ENCODE measurements at places on chromosomes 2 and 18.

DNA sequence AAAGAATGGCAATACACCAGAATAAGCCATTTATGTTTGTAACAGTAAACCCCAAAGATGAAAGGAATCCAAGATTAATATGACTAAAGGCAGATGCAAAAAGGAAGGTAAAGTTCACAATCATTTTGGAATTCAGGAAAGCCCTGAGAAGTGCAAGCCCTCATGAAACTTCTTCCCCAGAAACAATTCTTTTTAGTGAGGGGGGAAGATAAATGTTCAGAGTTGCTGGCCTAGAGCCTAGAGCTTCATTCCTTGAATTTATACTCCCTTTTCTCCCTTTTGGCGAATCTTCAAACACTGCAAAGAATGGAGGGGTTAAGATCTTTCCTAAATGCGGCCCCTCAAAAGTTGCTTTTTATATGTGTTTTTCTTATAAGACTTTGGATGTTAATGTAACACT is 368.8 kb downstream of the MEIS1 start:
- peak; percentile 60 for DNase-seq

DNA sequence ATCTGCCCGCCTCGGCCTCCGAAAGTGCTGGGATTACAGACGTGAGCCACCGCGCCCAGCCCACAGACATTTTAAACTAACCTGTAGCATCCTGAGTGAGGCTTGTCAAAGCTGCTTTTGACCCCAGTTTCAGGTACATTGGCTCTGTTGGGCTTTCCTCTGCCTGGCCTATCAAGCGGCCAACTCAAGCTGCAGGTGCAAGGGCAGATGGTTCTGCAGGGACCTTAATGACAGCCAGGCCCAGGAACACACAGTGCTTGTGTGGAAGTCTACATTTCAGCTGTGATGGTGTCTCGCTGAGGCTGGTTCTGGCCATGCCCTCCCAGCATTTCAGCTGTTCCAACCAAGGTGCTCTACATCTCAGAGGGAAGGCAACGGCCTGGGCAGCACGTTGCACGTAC is 18.4 kb downstream of the INPP4A start:
- no peak for DNase-seq

DNA sequence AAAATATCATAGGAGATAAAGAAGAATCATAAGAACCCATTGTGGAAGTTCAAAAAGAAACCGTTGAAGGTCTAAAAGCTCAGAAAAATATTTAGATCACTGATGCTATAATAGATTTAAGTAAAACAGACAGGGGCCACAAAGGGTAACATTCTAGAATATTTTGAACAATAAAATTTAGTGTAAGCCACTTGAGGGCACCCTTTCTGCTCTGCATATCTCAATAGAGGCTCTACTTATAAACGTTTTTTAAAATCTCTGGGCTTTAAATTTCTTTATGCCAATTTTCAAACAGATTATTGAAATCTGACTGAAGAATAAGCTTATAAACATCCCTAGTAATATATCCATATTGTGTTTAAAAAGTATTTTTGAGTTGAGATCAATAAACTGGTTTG is 57.6 kb upstream of the IL1RL1 start:
- no peak for DNase-seq

DNA sequence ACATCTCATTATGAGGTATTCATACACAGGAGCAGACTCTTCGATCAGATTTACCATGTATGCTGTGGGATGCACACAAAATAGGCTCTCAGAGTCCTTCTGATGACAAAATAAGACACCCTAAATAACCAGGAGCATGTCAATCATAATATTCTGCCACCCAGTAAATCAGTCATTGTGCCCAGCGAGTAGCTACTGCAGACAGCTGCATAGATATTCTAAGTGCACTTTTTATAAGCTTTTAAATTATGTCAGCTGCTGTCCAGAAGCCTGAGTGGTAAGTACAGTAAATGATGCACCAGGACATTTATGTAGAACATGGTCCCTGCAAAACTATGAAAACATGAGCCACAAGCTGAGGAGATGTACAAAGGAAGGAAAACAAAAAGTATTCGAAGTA is 102.9 kb downstream of the CCDC141 start:
- DNase-seq, result no peak

DNA sequence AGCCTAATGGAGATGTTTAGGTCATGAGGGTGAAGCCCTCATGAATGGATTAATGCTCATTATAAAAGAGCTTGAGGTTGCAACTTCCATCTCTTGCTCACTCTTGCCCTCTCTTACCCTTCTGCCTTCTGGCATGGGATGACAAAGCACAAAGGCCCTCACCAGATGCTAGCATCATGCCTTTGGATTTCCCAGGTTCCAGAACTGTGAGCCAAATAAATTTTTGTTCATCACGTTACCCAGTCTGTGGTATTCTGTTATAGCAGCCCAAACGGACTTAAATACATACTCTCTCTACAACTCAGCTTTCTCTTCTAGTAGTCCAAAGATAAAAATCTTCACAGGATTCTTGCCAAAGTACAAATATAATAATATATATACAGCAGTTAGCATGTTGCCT is 75.8 kb downstream of the LNPK start:
- DNase-seq, result peak; percentile 5

- no peak for DNase-seq
Measured at GRCh38 chr2:38700113-38700785, 34.3 kb downstream of the GALM start.

DNA sequence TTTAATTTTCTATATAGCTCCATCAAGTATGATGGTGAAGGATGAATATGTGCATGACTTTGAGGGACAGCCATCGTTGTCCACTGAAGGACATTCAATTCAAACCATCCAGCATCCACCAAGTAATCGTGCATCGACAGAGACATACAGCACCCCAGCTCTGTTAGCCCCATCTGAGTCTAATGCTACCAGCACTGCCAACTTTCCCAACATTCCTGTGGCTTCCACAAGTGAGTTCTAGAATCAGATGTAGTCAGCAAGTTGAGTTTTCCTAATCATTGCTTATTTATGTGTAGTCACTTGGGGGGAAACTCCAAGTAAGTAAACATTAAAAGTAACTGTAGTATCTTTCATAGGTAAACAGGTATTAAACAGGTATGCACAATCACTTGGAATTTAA is 24.8 kb downstream of the SMAD4 start:
- DNase-seq, result peak; percentile 53

- peak; percentile 98 for DNase-seq
Measured at GRCh38 chr18:7577706-7578105, 10.6 kb downstream of the PTPRM start.

GRCh38 chr2:44786045-44786816 is 155.3 kb upstream of the SIX3 start:
- DNase-seq, result no peak

- DNase-seq, result no peak
Measured at GRCh38 chr2:74603282-74604000, 44.7 kb downstream of the M1AP start.

DNA sequence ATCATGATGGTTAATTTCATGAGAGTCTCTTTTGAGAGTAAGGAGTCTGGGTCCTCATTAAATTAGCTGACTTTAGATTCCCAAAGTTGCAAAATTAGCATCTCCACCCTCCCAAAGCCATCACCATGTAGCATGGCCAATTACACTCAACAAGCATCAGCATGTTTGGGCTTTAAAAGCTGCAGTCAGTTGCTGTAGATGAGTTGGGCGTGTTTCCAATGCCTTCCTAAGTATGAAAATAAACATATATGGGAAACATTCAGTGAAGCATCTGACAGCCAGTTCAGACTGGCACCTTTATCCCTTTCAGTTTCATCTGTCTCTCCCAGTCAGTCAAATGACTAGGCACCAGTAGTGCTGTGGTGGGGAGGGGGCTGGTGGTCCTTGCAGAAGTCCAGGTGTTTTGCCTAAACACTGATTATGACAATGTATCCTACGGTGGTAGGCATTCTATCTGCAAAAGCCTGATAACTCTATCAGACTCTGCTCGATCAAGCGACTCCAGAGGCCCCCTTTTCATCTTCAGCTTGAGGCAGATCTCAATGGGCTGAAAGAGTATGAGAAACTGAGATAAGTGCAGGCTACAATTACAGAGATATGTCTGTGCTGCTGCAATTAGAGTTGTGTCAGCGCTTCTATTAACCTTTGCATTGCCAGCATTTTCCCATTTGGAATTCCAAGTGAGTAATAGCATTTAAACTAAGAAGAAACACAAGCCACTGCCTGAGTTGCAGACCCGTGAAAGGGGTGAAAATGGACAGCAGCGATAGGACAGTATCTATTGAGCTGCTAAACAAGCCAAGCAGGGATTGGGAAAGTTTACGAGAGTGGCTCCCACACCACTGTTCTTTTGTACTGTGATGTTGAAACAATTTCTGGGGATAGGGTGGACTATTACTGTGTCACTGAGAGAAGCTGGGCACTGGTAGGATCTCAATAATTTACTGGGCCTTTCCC is 67.3 kb upstream of the SPOPL start:
- no peak for DNase-seq

GRCh38 chr2:140586379-140586778 is 1544.4 kb downstream of the LRP1B start:
- peak; percentile 15 for DNase-seq

DNA sequence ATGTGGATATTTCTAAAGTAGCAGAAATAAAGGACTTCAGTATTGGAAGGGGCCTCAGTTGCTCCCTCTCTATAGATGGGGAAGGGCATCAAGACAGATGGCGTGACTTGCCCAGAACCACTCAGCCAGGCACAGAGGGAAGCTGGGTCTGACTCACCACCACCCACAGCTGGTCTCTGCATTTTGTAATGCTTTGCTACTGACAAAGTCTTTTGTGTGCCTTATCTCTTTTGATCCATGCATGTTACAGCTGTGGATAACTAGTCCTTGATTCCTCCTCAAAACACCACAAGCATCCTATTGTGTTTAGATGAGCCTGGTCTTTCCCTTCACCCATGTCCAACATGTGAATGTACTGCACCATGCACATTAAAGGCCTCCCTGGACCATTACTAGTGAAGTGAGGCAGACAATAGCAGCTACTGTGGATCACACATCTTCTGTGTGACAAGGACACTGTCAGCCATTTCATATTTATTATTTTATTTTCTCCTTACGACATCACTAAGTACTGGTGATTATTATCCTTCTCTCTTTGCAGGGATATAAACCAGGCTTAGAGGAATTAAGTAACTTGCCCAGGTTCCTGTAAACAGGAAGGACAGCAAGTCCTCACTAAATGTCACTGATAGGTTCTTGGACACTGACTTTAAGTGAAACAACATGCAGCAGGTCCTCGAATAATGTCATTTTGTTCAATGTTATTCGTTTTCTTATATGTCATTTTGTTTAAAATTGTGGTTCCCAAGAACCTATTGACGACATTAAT is 29.6 kb upstream of the IL37 start:
- DNase-seq, result peak; percentile 88

DNA sequence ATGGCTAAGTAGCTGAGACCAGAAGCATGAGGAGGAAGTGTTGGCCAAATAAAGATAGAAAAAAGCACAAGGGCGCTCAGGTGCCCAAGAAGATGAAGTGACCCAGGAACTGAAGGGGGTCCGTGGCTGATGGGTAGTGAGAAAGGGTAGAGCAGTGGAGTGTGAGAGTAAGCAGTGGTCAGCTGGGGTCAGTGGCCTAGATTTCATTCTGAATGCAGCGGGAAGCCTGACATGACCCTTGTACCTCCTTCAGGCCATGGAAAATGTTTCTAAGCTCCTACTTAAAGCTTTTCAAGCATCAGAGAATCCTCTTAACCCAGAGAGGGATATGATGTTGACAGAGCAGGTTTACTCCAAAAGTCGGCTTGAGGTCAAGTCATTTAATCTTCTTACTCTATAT is 89.0 kb upstream of the UNC80 start:
- no peak for DNase-seq

GRCh38 chr2:120177001-120177621 is 46.1 kb downstream of the TMEM185B start:
- DNase-seq, result peak; percentile 8

DNA sequence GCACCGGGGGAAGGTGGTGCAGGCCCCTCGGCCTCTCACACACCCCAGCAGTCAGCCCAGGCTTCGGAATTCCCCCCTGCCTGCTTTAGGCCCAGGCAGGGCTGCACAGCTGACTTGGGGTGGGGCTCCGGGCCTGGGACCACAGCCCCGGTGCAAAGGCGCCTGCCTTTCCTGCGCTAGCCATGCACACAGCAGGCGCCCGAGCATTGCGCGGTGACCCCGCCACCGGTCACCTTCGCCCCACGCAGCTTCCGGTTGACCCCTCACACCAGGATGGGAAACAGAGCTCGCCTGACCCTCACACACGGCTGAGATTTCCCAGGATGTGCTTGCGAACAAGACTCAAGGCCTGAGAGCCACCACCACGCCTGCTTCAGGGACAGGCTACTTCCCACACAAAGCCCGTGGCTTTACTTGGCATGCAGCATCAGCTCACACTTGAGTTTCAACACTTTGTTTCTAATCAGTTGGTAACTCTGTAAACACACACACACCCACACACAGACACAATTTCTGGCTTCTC is 46.0 kb downstream of the SLC66A2 start:
- DNase-seq, result no peak

Data from fibroblast of skin of back (primary cell).